ENCODE measurements at places on chromosomes 4 and X. TPM values are rescaled to one million over a fixed set of nuclear protein-coding genes. Genes with fewer than 3 reads are reported as not detected.

Gene ARHGEF9
- total RNA-seq = 10.8 TPM

Gene AKAP4
- total RNA-seq = not detected

Gene POU3F4
- total RNA-seq = not detected

Gene MAGEE1
- total RNA-seq = 0.64 TPM

Gene ITIH6
- total RNA-seq = not detected

Gene GABRA4
- not detected for total RNA-seq

Gene EXOC1L
- total RNA-seq = not detected

Gene XK
- total RNA-seq = 0.86 TPM

Gene DCAF4L1
- under 0.01 TPM for total RNA-seq

Gene SYTL5
- 10.4 TPM for total RNA-seq

Gene HOPX
- total RNA-seq = under 0.01 TPM

Gene VCX3A
- total RNA-seq = not detected

Gene L1CAM
- total RNA-seq = 16.4 TPM

Gene PAK3
- total RNA-seq = 2.2 TPM

Gene PLP1
- total RNA-seq = under 0.01 TPM

Gene ANXA3
- 27.4 TPM for total RNA-seq

Gene HHIP
- total RNA-seq = 1.7 TPM

Gene HSFX4
- total RNA-seq = not detected

Gene ATOH1
- total RNA-seq = not detected

Gene FAM47E
- total RNA-seq = 0.86 TPM

Gene PACRGL
- 19.4 TPM for total RNA-seq

Gene MAGIX
- 1.9 TPM for total RNA-seq

Gene CSAG3
- not detected for total RNA-seq

Gene TCP11X2
- total RNA-seq = not detected

Gene CT83
- total RNA-seq = not detected
